ENCODE measurements at places on chromosomes 2 and 18. TPM values are rescaled to one million over a fixed set of nuclear protein-coding genes. Genes with fewer than 3 reads are reported as not detected.

DNA sequence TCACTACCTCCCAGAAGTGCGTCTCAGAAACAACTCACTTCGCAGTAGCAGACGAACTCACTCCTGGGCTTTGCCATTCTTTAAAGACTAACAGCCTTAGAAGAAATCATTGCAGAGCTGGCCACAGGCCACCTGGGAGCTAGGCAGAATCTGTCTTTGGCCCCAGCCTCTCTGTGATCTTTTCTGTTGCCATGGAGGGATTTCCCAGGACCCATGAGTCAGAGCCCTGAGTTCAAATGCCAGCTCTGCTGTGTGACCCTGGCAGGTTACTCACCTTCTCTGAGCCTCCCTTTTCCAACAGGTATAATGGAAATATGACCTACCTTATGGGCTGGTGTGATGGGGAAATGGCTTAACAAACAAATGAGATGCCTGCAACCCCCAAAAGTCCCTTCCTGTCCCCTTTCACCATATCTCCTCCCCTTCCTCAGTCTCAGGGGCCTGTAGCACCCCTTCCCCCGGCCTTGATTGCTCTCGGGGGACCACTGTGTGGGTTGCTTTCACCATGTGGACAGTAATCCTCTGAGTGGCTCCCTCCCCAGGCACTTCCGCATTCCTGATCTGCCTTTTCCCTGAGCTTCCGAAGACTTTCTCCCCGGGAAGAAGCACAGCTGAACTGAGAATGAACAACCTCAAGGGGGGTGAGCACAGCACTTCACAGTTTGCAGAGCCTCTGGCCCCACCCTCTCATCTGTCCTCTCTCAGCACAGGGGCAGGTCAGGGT, 34.0 kb upstream of the SLC66A3 start:
- DNase-seq, result no peak

GRCh38 chr2:164600763-164601162, 20.5 kb downstream of the GRB14 start:
- DNase-seq, result no peak

- DNase-seq, result no peak
Measured at GRCh38 chr2:190342611-190343010, 778 bp upstream of the INPP1 start.

DNA sequence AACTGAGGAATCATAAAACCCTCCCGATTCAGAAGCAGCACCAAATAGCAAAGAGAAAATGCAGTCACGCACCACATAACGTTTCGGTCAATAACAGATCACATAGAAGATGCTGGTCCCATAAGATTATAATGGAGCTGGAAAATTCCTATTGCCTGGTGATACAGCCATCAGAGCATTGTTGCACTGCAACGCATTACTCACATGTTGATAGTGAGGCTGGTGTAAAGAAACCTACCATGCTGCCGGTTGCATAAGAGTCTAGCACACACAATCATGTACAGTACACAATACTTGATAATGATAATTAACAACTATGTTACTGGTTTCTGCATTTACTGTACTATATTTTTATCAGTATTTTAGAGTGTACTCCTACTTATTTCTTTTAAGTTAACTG, 32.5 kb downstream of the RNF152 start:
- DNase-seq, result no peak

GRCh38 chr2:137842430-137842829, 121.8 kb upstream of the HNMT start:
- no peak for DNase-seq

- DNase-seq, result no peak
Measured at GRCh38 chr2:197657562-197657961, 17.8 kb downstream of the RFTN2 start.

GRCh38 chr2:46815121-46815802, 100.3 kb downstream of the MCFD2 start:
- DNase-seq, result no peak

DNA sequence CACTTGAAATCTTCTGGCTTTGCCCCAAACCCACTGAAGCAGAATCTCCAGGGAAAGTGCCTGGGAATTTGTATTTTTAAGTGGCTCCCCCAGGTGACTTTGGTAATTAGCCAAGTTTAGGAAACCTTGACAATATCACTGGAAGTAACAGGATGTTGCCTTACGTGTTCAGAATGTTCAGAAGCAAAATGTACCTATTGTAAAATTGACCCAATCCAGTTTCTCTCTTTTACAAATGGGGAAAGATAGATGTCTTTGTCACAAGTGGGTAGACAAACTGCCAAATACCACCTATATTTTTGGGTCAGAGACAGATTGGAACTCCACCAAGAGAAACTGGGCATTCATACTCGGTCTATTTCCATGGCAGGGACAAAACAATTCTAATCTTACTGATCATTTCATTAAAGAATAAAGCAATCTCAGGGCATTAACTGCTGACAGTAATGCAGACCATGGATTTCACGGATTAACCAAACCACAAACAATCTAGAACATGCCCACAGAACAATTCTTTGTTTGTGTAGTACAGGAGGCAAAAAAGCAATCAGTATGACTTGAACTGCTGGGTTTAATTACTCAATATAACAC, 255.8 kb downstream of the ERBB4 start:
- DNase-seq, result peak; percentile 34

GRCh38 chr18:28399781-28400362, 222.9 kb upstream of the CDH2 start:
- no peak for DNase-seq

DNA sequence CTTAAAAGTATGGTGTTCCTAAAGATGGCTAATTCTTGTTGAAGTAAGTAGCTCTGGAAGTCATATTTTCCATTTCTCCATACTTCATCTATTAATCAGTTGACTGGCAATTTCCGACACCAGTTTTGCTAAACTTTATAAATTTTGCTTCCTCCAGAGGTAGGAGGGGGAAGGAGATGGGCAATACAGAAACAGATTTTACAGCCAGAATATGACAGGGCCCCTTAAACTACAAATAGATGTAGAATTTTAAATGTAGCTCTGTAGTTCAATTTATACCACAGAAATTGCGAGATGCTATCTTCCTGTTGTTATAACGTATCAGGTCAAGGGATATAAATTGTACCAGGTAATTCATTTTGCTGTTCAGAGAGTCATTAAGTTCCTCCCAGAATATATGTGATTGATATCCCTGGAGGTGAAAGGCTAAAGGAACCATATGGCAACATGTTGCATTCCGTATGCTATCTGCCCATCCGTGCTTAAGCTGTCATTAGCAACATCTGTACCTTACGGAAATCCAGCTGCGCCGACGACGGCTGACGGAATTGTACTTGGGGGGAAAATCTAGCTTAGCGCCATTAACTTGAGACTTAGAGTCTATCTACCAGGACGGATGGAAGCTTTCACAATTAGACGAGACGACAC, 8.4 kb upstream of the NR4A2 start:
- DNase-seq, result no peak

- DNase-seq, result no peak
Measured at GRCh38 chr2:20330192-20330591, 20.5 kb downstream of the PUM2 start.

- DNase-seq, result no peak
Measured at GRCh38 chr2:1670636-1671035, 73.7 kb downstream of the PXDN start.

- DNase-seq, result peak; percentile 36
Measured at GRCh38 chr2:105294844-105295481, 34.6 kb downstream of the TGFBRAP1 start.

GRCh38 chr2:9206991-9207640, 504 bp downstream of the ASAP2 start:
- no peak for DNase-seq

PLCL1 gene
- total RNA-seq, result 13.0 TPM

REEP1 gene
- total RNA-seq, result 75.8 TPM

PLEKHA3 gene
- 15.2 TPM for total RNA-seq

IL36G gene
- total RNA-seq, result not detected

LBX2 gene
- not detected for total RNA-seq

DES gene
- 2.0 TPM for total RNA-seq

GALR1 gene
- 1.4 TPM for total RNA-seq

LIPG gene
- 10.0 TPM for total RNA-seq

Data from cerebellum (tissue), 4 donors.